Gastroesophageal sphincter (tissue), 4 donors: ENCODE measurements at places on chromosomes 2 and 18. TPM values are rescaled to one million over a fixed set of nuclear protein-coding genes. Genes with fewer than 3 reads are reported as not detected.

- ATAC-seq = no peak
These were observed 47.7 kb upstream of the YWHAQ start for GRCh38 chr2:9678544-9678943.

DNA sequence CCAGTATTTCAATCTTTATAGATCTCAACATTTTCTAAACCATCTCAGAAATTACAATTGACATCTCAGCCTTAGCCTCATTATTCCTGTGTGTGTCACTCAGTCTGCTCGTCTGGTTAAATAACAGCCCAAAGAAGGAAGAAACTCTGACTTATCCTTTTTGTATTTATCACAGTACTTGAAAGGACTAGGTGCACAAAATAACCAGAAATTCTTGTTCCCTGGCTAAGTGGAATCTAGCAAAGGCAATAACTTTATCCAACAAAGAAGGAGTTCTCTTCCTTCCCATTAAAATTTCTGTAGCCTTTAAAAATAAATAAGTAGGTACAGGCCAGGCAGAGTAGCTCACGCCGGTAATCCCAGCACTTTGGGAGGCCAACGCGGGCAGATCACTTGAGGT, 139.9 kb upstream of the PID1 start:
- no peak for ATAC-seq

DNA sequence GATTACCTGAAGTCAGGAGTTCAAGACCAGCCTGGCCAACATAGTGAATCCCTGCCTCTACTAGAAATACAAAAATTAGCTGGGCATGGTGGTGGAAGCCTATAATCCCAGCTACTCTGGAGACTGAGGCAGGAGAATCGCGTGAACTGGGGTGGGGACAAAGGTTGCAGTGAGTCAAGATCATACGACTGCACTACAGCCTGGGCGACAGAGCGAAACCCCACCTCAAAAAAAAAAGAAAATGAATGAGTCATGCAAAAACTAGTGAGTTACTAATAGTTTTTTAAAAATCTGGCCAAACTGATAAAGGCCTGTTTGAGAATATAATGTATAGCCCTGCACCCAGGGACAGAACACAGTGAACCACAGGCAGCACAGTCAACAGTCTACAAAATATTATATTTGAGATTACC, 17.5 kb downstream of the AFG3L2 start:
- no peak for ATAC-seq

GRCh38 chr18:33022370-33022769, 249.5 kb upstream of the KLHL14 start:
- ATAC-seq = no peak

GRCh38 chr2:188852772-188853171, 121.4 kb upstream of the COL3A1 start:
- no peak for ATAC-seq

DNA sequence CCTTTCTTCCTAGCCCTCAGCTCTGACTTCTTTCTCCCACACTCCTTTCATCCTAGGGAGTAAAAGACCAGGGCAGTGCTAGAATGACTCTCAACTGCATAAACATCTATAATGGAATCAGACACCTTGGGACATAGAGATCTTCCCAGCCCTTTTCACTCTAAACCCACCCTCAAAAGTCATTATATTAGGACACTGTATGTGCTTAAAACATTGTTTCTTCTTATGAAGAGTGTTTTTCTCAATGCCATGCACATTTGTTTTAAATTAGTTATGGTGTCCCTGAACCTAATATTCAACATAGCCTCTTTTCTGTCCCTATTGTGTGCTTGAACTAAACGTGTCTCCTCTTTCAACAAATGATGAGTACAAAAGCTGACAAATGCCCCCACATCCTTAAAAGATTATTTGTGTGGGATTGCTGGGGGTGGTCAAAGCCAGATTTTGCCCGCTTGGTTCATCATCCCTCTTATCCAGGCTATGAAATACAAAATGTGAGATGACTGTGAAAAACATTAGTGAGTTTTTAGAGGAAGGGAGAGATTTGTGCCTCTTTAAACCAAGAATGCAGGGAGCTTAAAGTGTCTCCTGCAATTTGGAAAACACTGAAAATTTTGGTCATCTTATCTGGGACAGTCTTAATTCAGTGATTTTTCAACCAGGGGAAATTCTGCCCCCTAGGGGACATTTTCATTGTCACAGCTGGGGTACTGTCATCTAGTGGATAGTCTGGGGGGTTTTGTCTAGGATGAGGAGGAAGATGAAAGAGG, 29.0 kb downstream of the SERPINB5 start:
- ATAC-seq = no peak

GRCh38 chr2:11790228-11790627, 43.8 kb downstream of the LPIN1 start:
- no peak for ATAC-seq

Gene PPP1R1C
- total RNA-seq = not detected

Gene ESPNL
- total RNA-seq = 0.31 TPM

Gene TRIM43
- not detected for total RNA-seq
